ENCODE measurements at places on chromosomes 1 and 21. TPM values are rescaled to one million over a fixed set of nuclear protein-coding genes. Genes with fewer than 3 reads are reported as not detected.

Gene IGFN1
- total RNA-seq = under 0.01 TPM

Gene DMBX1
- total RNA-seq = 1.8 TPM

Gene LRRIQ3
- total RNA-seq = 2.5 TPM

Gene BSDC1
- total RNA-seq = 58.4 TPM

Gene MTARC1
- total RNA-seq = 9.2 TPM

Gene CR1L
- total RNA-seq = not detected

Gene LCA5L
- total RNA-seq = 1.2 TPM

Gene LRRC38
- 0.46 TPM for total RNA-seq

Gene HNRNPR
- 140 TPM for total RNA-seq

Gene CNTN2
- 37.6 TPM for total RNA-seq
